ENCODE measurements at places on chromosomes 16 and 17. TPM values are rescaled to one million over a fixed set of nuclear protein-coding genes. Genes with fewer than 3 reads are reported as not detected.

SLFN12L gene
- 0.09 TPM for total RNA-seq

GRCh38 chr16:69893106-69893505 lies 58.0 kb upstream of the CLEC18A start:
- no peak for DNase-seq
- H3K4me3 ChIP-seq: no peak overlapping the region
- H3K27ac ChIP-seq: no peak overlapping the region
- no peaks in the 10 kb centered on the region for H3K27me3 ChIP-seq

DNA sequence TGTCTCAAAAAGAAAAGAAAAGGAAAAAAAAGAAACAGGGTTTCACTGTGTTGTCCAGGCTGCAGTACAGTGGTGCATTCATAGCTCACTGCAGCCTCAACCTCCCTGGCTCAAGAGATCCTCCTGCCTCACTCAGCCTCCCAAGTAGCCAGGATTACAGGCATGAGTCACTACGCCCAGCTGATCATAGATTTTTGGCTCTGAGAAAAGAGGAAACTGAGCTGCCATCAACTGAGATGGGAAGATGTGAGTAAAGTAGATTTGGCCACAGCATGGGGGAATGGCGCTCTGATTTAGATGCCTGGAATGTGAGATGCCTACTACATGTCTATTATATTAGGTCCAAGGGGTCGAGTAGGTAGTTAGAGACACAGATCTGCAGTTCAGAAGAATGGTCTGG lies 5.9 kb upstream of the NAGS start:
- H3K36me3 ChIP-seq: no peaks in the 10 kb centered on the region
- H3K27me3 ChIP-seq: peaks cover 68% of the 10 kb centered on the region
- no peaks in the 10 kb centered on the region for H3K4me1 ChIP-seq
- no peak overlapping the region for H3K4me3 ChIP-seq
- H3K27ac ChIP-seq: no peak overlapping the region

GRCh38 chr17:39080421-39081078 lies 70.9 kb downstream of the PLXDC1 start:
- no peak overlapping the region for H3K4me3 ChIP-seq
- H3K27me3 ChIP-seq: no peaks in the 10 kb centered on the region
- no peak for DNase-seq
- no peaks in the 10 kb centered on the region for H3K36me3 ChIP-seq
- H3K4me1 ChIP-seq: peaks cover 18% of the 10 kb centered on the region

DNA sequence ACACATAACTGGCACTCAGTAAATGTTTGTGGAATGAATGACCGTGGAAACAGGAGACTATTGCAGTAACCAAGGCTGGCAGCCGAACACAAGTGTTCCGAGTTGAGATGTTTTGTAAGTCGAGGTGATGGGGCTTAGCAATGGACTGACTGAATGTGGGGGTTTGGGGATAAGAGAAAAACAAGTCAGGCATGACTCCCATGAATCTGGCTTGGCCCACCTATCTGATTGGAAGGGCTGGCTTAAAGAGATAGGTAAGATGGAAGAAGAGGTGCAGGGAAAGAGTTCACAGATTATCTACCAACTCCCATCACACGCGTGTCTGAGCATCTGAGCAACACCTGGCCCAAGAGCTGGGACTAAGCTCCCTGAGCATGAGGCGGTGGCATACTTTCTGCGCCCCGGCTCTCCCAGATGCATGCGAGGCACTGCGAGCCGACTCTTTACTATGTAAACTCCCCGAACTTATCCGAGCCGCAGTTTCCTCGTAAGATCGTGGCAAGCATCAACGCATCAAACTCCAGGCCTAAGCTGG lies 539 bp downstream of the IFT20 start:
- H3K4me1 ChIP-seq: peaks cover 31% of the 10 kb centered on the region
- H3K4me3 ChIP-seq: peak overlapping the region; percentile 99
- DNase-seq: no peak
- H3K27me3 ChIP-seq: no peaks in the 10 kb centered on the region

GRCh38 chr16:1030473-1030901 lies 42.1 kb upstream of the SSTR5 start:
- DNase-seq: no peak
- peaks cover 4% of the 10 kb centered on the region for H3K27me3 ChIP-seq
- H3K4me3 ChIP-seq: no peak overlapping the region
- H3K27ac ChIP-seq: no peak overlapping the region
- peaks cover 3% of the 10 kb centered on the region for H3K4me1 ChIP-seq
- H3K36me3 ChIP-seq: no peaks in the 10 kb centered on the region

- H3K27ac ChIP-seq: no peak overlapping the region
- no peaks in the 10 kb centered on the region for H3K36me3 ChIP-seq
- no peak overlapping the region for H3K4me3 ChIP-seq
- no peaks in the 10 kb centered on the region for H3K27me3 ChIP-seq
- peaks cover 18% of the 10 kb centered on the region for H3K4me1 ChIP-seq
These were observed 126.5 kb upstream of the CORO6 start for GRCh38 chr17:29749045-29749825.
